ENCODE measurements at places on chromosomes 11 and 22.
A peak's percentile ranks its signal among the peaks of the same experiment; 100 is the strongest.

DNA sequence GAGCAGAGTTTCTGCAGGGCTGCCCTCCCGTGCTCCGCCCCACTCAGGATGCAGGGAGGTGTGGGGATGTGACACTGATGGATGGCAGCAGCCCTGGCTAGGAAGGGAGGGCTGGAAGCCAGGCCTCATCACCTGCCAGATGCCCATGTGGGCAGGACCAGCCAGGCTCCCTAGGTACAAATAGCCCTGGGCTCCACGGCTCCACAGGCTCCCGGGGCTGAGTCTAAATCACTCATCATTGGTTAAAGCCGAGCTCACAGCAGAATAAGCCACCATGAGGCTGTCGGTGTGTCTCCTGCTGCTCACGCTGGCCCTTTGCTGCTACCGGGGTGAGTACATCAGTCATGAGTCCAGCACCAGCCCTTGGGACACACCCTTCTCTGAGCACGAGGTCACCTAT, at the start of gene SCGB1D1:
TSS of gene SCGB1D1 (plus strand) at position 206 of the 400 bp plus-strand sequence. CDS start at position 275, 69 bp downstream.
- DNase-seq, result no peak

DNA sequence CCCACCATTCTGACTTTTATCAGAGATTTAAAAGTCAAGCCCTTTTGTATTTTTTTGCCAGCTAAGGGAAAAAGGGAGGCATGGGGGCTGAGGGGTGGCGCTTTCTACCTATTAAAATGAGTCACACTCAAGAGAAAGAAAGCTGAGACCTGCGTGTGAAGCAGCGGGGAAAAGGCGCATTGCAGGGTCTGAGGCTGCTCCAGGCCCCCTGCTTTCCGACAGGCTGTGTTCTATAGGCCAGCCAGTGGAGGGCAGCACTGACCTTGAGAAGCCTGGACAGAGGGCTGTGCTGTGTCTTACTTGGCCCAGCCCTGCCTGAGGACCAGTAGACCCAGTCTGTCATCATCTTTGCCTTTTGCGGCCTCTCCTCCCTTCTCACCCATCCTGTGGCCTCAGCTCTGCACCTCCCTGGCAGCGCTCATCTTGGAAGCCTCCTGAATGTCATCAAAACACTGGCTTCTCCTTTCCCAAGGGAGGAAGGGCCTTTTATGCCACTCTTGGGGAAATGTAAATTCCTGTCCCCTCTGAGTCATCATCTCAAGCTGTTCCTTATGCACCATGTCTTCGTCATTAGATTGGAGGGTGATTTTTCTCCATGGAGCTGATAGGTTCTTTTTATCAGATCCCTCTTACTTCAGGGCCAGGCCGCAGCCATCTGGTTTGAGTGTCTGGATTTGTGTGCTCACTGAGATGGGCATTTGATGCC, 12.6 kb upstream of the MAPK8IP1 start:
- peak; percentile 14 for DNase-seq

- DNase-seq, result no peak
Measured at GRCh38 chr11:124793466-124794278, 6.5 kb downstream of the MSANTD2 start.

- DNase-seq, result no peak
Measured at GRCh38 chr22:41481925-41482318, 13.0 kb downstream of the ACO2 start.

DNA sequence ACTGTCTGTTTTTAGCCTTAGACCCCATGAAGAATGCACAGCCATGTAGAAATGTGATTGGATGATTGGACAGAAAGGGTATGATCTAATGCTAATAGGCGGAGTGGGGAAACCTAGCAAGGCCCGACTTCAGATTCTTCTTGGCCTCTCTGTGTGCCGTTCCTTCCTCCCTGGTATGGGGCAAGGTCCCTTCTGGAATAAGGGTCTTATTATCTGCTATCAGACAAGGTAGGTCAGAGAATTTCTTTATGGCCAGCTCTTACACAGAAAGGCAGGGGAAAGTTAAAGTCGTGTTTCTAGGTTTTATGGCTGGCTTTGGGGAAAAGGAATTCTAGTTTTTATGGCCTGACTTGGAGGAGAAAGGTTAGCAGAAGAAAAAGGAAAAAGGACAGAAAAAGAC, 30.6 kb downstream of the DBX1 start:
- DNase-seq, result no peak
